ENCODE measurements at places on chromosomes 16 and 17. TPM values are rescaled to one million over a fixed set of nuclear protein-coding genes. Genes with fewer than 3 reads are reported as not detected.

DNA sequence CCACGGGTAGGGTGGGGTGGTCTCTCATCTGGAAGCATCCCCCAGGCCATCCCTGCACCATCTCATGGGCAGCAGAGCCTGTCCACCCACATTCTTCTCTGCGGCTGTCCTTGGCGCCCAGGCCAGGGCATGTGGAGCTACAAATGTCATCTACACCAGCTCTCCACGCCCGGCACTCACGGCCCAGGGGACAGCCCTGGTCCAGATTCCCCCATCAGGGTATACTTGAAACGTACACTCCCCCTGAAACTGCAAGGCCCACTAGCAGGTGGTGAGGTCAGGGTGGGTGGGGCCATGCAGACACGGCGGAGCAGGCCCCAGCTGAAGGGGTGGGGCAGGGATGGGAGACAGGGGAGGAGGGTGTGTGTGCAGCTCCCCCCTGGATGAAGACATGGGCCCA lies 3.2 kb upstream of the SOX8 start:
- H3K4me1 ChIP-seq: peaks cover 11% of the 10 kb centered on the region
- DNase-seq: no peak
- no peak overlapping the region for H3K4me3 ChIP-seq

- H3K27me3 ChIP-seq: no peaks in the 10 kb centered on the region
- H3K4me3 ChIP-seq: no peak overlapping the region
- DNase-seq: no peak
- H3K27ac ChIP-seq: no peak overlapping the region
These were observed 146.4 kb downstream of the SOCS1 start for GRCh38 chr16:11109566-11109965.

GRCh38 chr17:69592692-69593350 lies 178.3 kb downstream of the MAP2K6 start:
- no peaks in the 10 kb centered on the region for H3K4me1 ChIP-seq
- H3K27ac ChIP-seq: no peak overlapping the region
- no peaks in the 10 kb centered on the region for H3K36me3 ChIP-seq
- no peaks in the 10 kb centered on the region for H3K27me3 ChIP-seq

DNA sequence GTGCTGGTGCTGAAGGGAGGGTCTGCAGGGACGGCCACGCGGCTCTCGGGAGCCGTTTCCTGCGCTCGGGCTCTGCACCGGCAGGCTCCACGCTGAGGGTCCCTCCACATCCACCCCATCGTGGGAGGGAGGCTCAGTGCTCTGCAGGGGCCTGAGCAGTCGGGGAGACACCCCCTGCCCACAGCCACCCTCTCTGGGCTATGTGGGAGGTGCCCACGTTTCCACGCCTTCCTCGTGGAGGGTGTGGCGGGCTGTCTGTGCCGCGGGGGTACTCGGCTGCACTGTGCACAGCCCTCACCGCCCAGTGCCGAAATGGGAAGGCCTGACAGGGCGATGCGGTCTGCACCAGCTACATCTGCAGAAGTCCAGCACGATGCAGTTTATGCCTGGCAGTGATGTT lies 25.5 kb upstream of the ZNF750 start:
- H3K27me3 ChIP-seq: no peaks in the 10 kb centered on the region
- H3K4me3 ChIP-seq: no peak overlapping the region
- H3K27ac ChIP-seq: peak overlapping the region; percentile 5
- DNase-seq: no peak
- H3K4me1 ChIP-seq: peaks cover 10% of the 10 kb centered on the region

GRCh38 chr17:51419476-51419875 lies 159.1 kb downstream of the UTP18 start:
- no peak overlapping the region for H3K27ac ChIP-seq
- no peak for DNase-seq
- no peaks in the 10 kb centered on the region for H3K36me3 ChIP-seq
- no peaks in the 10 kb centered on the region for H3K4me1 ChIP-seq

DNA sequence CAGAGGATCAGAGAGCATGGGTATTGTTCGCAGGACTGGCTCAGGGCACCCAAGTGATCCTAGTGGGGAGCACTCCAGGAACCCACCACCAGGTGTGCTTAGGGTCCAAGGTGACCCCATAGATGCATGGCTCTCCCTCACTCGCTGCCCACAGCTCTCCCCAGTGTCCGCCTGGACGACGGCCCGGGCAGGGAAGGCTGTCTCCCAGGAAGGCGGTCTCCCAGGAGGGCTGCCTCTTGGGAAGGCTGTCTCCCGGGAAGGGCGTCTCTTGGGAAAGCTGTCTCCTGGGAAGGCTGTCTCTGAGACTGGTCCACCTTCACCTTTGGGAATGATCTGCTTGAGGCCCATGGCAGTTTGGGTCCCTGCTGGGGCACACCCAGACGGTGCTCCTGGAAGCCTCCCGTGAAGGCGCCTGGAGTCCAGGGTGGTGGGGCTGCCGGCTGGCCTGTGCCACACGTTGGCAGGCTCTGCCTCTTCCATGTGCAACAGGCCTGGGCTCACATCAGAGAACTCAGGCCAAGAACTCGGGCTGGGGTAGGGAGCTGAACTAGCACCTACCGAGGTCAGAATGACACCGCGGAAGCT lies 5.0 kb downstream of the ECI1 start:
- H3K4me3 ChIP-seq: no peak overlapping the region
- no peak overlapping the region for H3K27ac ChIP-seq
- no peaks in the 10 kb centered on the region for H3K27me3 ChIP-seq

DNA sequence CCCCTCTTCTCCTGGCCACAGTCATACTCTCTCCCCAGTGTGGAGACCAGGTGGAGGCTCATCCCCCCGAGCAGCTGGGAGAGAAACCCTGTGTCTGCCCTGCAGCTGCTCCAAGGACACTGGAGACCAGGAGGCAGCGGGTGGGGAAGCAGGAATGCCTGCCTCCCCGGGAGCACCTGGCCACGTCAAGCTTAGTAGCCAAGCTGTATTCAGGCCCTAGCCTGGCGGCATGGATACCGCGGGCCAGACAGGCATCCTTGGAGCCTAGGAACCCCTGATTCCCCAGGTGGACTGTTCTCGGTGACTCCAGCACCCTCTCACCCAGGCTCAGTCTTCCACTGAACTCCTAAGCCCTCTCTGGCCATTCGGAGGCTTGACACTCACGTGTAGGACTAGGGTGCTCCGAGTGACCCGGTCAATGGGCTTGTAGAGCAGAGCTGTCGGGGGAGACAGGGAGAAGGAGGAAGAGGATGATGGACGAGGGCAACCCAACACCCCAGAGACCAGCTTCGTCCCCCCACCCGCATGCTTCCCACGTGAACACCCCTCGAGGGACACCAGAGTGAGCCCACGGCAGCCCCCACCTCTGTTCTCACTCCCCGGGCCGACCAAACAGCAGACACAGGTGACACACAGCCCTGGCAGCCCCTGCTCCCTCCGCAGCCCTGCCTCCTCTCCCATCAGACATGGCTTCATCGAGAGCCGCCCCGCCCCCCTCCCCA lies 76.5 kb downstream of the TIMM22 start:
- H3K27me3 ChIP-seq: no peaks in the 10 kb centered on the region
- no peak overlapping the region for H3K27ac ChIP-seq
- no peaks in the 10 kb centered on the region for H3K36me3 ChIP-seq
- H3K4me1 ChIP-seq: no peaks in the 10 kb centered on the region
- no peak for DNase-seq
- no peak overlapping the region for H3K4me3 ChIP-seq

DNA sequence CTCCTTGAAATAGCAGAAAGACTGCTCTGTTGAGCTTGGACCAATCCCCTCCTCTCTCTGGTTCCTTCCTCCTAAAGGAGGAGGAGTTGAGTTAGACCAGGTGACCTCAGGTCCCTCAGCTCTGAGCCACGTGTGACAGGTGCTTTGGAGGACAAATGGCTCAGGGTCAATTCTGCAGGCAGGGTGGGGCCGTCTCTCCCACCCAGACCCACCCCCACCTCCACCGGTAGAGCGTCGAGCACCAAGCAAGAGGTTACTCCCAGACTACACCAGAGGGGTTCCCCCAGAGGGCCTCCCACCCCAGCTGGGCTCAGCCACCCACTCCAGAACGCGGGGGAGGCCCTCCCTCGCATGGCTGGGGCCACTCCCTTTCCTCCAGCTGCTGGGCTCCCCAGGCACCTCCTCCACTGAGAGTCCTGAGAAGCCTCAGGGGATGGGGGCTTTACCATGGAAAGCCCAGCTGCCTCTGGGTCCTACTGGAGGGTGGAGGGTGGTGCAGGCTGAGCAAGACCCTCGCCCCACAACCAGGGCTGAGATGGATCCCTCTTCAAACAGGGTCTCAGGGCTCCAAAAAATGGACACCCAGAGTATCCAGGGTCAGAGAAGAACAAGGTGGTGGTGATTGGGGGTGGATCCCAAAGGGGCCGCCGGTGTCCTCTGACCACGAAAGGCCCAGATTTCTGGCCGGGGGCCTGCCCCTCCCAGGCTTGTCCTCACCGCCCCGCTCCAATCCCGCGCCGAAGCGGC lies 7.6 kb downstream of the MYO1C start:
- no peaks in the 10 kb centered on the region for H3K36me3 ChIP-seq
- H3K27me3 ChIP-seq: no peaks in the 10 kb centered on the region
- H3K4me1 ChIP-seq: peaks cover 11% of the 10 kb centered on the region
- DNase-seq: no peak
- H3K27ac ChIP-seq: peak overlapping the region; percentile 96
- peak overlapping the region; percentile 75 for H3K4me3 ChIP-seq

GRCh38 chr16:28910086-28911031 lies 14.7 kb downstream of the RABEP2 start:
- H3K4me3 ChIP-seq: no peak overlapping the region
- peaks cover 4% of the 10 kb centered on the region for H3K36me3 ChIP-seq
- no peak overlapping the region for H3K27ac ChIP-seq

DNA sequence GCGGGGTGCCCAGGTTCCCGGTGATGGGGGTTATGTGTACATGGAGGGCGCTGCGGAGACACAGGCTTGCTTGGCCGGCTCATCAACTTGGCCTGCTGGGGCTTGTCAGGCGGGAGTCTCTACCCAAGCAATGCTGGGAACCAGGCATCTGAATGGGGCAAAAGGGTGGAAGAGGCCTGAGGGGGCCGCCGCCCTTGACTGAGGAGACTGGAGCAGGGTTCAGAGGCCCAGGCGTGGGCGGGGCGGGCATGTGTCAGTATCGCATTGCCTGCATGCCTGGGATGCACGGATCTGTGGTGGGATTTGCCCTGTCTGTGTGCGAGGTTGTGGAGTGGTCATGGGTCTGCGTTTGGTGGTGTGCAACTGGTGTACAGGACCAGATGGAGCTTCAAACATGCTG lies 21.1 kb downstream of the ARHGAP23 start:
- no peaks in the 10 kb centered on the region for H3K27me3 ChIP-seq
- no peaks in the 10 kb centered on the region for H3K36me3 ChIP-seq
- H3K27ac ChIP-seq: peak overlapping the region; percentile 48

- no peak for DNase-seq
- H3K36me3 ChIP-seq: no peaks in the 10 kb centered on the region
- H3K4me3 ChIP-seq: no peak overlapping the region
- H3K27me3 ChIP-seq: no peaks in the 10 kb centered on the region
These were observed 3.1 kb upstream of the DNAJA2 start for GRCh38 chr16:46976550-46976949.

- H3K27me3 ChIP-seq: no peaks in the 10 kb centered on the region
- peak overlapping the region; percentile 57 for H3K27ac ChIP-seq
- H3K4me1 ChIP-seq: peaks cover 23% of the 10 kb centered on the region
- H3K4me3 ChIP-seq: no peak overlapping the region
- no peaks in the 10 kb centered on the region for H3K36me3 ChIP-seq
These were observed 3.9 kb upstream of the CCDC57 start for GRCh38 chr17:82216301-82217119.

- H3K4me1 ChIP-seq: no peaks in the 10 kb centered on the region
- no peaks in the 10 kb centered on the region for H3K36me3 ChIP-seq
- H3K27me3 ChIP-seq: no peaks in the 10 kb centered on the region
- no peak for DNase-seq
- no peak overlapping the region for H3K4me3 ChIP-seq
These were observed 37.3 kb downstream of the SEC14L1 start for GRCh38 chr17:77178050-77178449.

MYO15A gene
- 2.2 TPM for total RNA-seq

ATAD5 gene
- total RNA-seq: 3.1 TPM

ICAM2 gene
- 26.1 TPM for total RNA-seq

AGRP gene
- total RNA-seq: not detected

MEIOB gene
- total RNA-seq: not detected

PITPNM3 gene
- total RNA-seq: 1.6 TPM

RBFOX1 gene
- not detected for total RNA-seq

TBC1D3I gene
- not detected for total RNA-seq

SYNGR3 gene
- 0.44 TPM for total RNA-seq

Measured in breast epithelium (tissue), 4 donors.